Neuronal stem cell (in vitro differentiated cells): ENCODE measurements at places on chromosomes 13 and 19.
A peak's percentile ranks its signal among the peaks of the same experiment; 100 is the strongest.

DNA sequence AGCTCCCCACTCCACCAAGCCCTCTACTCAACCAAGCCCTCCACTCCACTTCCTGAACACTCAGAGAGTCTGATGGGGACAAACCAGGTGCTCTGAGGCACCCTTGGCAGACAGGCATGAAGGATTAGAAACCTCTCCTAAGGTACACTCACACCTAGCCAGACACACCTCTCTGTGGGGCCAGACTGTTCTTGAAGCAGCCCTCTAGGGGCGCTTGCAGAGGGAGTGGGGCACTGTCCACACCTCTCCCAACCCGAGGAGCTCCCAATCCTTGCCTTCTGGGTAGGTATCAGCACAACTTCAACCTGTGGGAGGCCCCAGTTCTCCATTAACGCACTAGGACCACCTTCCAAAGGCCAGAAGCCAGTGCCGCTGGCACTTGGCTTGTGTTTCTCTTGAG, 108.7 kb upstream of the VSTM2B start:
- no peak for DNase-seq

- DNase-seq: no peak
Measured at GRCh38 chr19:2769218-2769617, 13.9 kb downstream of the SGTA start.

- no peak for DNase-seq
Measured at GRCh38 chr13:52164989-52165388, 5.6 kb upstream of the NEK3 start.

DNA sequence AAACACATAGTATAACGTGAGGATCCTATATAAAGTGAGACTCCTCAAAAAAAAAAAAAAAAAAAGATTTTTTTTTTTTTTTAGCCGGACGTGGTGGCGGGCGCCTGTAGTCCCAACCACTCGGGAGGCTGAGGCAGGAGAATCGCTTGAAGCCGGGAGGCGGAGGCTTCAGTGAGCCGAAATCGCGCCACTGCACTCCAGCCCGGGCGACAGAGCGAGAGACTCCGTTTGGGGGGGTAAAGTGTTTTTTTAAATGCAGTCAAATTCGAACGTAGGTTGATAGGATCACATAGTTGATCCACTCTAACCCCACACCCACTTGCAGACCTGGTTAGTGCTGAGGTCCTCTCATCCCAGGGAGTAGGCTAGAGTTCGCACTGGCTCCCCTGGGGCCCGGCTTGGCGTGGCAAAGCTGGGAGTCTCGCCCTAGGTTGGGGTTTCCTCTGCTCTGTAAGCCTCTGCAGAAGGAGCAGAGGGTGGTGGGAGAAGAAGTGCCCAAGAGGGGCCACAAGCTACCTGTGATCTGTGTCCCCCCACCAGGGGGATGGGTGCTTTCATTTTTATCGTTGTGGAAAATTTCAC, 6.5 kb downstream of the RNF225 start:
- DNase-seq: no peak

GRCh38 chr19:41541990-41542584, 33.9 kb upstream of the CEACAM21 start:
- peak; percentile 63 for DNase-seq

DNA sequence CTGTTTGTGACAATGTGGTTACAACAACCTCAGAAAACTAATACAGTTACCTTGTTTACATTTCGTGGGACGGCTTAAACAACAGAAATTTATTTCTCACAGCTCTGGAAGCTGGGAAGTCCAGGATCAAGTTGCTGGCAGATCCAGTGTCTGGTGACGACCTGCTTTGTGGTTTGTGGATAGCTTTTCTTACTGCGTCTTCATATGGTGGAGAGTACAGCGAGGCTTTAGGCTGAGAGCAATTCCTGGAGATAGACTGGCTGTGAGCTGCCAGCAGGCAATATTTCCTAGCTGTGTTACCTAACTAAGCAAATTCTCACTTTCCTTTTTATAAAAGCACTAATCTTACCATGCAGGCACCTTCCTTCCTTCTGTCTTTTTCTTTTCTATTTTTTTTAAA, 1203.5 kb upstream of the PRR20A start:
- DNase-seq: no peak

DNA sequence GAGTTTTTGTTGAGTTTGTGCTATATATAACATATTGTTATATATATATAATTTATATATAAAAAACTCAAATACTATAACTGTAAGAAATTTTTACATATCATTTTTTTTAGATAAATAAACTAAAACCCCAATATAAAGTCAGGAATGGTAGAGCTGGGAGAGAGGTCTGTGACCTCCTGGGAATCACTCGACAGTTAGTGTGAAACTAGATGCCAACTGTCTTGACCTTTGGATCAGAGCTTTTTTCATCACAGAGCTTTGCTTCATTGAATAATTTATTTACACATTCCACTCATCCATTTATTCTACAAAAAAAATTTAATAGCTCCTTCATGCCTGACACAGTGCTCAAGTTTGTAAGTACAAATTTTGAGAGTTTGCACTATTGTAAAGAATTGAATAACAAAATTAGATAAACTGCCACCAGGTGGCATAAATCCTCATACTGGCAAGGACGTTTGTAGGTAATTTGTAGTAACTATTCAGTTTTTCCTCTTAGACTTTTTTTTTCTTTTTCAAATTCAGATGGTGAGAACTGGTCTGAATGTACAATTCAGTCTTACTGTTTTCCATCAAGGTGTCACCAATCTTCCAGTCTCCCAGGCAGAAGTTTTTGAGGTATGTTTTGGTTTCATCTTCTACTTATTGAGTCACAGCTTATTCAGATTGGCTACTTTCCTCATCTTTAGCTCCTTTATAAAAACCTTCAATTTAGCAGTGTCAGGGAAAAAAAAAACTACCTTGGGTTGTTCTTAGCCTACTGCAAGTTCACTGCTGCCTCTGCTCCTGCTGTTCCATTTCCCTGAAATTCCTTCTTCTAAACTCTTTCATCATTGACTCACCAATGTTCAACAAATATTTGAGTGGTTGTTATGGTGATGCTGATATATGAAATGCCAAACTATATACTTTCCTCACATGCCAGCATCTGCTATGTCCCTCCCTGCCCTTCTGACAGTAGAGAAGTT, 28.7 kb downstream of the LACC1 start:
- DNase-seq: peak; percentile 12

- DNase-seq: no peak
Measured at GRCh38 chr13:88651531-88651930, 980.4 kb downstream of the SLITRK5 start.

- no peak for DNase-seq
Measured at GRCh38 chr13:112213467-112214255, 146.7 kb downstream of the SOX1 start.

DNA sequence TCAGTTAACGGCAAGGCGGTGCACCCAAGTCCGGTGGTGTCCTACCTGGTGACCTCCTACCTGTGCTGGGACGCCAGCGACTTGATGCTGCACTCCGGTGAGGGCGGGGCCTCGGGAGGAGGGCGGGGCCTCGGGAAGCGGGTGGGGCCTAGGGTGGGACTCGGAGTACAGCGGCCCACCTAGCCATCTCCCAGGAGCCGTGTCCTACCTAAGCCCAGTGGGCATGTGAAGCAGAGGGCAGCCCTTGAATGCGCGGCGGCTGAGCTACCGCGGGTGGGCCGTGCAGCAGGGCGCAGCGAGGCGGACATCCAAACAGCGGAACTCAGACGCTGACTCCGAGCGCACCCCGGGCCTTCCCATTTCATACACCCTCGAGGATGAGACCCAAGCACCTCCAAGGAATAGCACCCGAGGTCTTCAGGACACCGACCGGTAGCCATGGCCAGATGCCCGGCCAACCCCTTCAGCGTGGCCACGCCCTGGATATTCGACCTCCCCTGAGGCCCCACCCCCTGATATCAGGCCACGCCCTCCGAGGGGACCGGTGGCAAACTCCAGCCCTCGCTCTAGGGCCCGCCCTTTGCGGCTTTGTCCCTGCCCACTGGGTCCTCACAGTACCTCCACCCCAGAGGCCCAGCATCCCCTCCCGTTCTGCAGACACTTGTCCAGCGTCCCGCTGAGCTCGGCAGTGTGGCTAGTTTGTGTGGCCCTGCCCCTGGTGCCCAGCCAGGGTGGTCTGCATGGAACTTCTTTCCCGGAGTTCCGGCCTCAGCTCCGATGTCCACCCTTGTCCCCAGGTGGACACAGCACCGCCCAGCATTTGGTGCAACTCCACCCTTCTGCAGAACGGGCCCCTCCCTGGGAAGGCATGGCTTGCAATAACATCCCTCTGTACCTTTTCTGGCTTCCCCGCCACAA, 5.4 kb downstream of the KLK1 start:
- peak; percentile 76 for DNase-seq

DNA sequence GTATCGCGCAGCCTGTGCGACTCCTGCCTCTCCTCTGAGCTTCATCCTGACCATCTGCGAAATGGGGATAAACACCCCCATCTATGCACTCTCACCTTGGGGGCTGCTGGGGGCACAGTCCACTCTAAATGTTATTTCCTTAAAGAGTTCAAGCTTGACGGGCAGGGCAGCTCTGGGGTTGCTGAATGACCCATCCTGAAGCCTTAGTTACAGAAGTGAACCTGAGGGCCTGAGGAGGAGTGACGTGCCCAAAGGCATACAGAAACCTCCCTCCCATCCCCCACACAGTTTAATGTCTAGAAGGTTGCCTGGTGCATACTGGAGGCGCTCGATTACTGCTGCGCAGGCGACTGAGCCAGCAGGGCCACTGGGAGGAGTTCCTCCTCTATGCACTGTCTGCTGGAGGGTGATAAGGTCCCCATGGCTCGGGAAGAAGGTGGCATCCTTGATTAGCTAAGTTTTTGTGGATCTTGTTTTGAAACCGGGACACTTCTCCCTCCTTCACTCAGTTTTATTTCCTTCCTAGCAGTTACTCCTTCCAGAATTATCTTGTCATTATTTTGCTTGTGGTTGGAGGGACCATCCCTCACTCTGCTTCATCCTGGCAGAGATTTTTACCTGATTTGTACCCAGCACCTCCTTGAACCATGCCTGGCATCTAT, 572 bp upstream of the FKBP8 start:
- peak; percentile 30 for DNase-seq

DNA sequence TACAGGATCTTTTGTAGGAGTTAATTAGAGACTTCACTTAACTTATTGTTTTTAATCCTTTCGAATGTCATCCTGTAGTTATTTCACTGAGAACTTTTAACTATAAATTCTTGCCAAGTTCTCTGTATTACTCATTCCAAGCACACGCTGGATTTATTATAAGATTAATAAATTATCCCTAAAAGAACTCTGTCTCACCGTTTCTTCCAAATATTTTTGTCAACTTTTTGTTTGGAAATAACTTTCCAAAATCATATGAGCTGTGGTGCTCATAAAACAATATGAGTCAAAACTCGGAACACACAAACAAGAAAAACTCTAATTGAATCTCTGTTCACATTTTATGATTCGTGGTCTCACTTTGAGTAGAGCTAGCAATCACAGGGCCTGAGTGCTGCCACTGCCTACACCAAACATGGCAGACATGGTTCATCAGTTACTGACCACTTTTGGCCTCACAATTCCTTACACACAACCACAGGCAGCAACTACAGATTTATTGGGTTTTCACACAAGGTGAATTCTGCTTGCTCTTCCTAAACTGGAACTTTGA, 412.0 kb downstream of the FGF14 start:
- no peak for DNase-seq

- no peak for DNase-seq
Measured at GRCh38 chr19:51034704-51035103, at the start of gene KLK12. KLK12 (minus strand) TSS chr19:51035002; CDS start chr19:51034621, 381 bp downstream.

GRCh38 chr13:79508224-79508961, 27.4 kb downstream of the NDFIP2 start:
- DNase-seq: no peak
